Smooth muscle cell of the coronary artery (primary cell): ENCODE measurements at places on chromosomes 16 and 17. TPM values are rescaled to one million over a fixed set of nuclear protein-coding genes. Genes with fewer than 3 reads are reported as not detected.

RMI2 gene
- 0.94 and 2.6 TPM in 2 replicates for total RNA-seq

NOL3 gene
- 18.0 and 38.0 TPM in 2 replicates for total RNA-seq

KIF2B gene
- not detected in 2 replicates for total RNA-seq

SMPD3 gene
- total RNA-seq: not detected in 2 replicates

MYCBPAP gene
- total RNA-seq: 0.15 and 4.1 TPM in 2 replicates

CCL3 gene
- total RNA-seq: not detected in 2 replicates

LGALS9C gene
- total RNA-seq: not detected in 2 replicates

MYO15B gene
- 1.6 and 4.0 TPM in 2 replicates for total RNA-seq

RUNDC3A gene
- total RNA-seq: 0.08 and 1.1 TPM in 2 replicates

CCL17 gene
- total RNA-seq: not detected in 2 replicates

HAGH gene
- 51.5 and 65.6 TPM in 2 replicates for total RNA-seq

CORO6 gene
- total RNA-seq: 3.5 and 9.4 TPM in 2 replicates

SLFN14 gene
- total RNA-seq: not detected in 2 replicates

NOS2 gene
- not detected in 2 replicates for total RNA-seq

CA7 gene
- total RNA-seq: not detected in 2 replicates

NPTX1 gene
- total RNA-seq: 0.08 and 10.1 TPM in 2 replicates

MPHOSPH6 gene
- 9.2 and 15.7 TPM in 2 replicates for total RNA-seq

ITGAL gene
- under 0.01 TPM in 1 of 2 replicates, not detected in the other for total RNA-seq

NPIPA3 gene
- total RNA-seq: 0.70 and 1.2 TPM in 2 replicates

CTRB1 gene
- total RNA-seq: not detected in 2 replicates
